Suppressor macrophage (primary cell): ENCODE measurements at places on chromosomes 11 and 22.

DNA sequence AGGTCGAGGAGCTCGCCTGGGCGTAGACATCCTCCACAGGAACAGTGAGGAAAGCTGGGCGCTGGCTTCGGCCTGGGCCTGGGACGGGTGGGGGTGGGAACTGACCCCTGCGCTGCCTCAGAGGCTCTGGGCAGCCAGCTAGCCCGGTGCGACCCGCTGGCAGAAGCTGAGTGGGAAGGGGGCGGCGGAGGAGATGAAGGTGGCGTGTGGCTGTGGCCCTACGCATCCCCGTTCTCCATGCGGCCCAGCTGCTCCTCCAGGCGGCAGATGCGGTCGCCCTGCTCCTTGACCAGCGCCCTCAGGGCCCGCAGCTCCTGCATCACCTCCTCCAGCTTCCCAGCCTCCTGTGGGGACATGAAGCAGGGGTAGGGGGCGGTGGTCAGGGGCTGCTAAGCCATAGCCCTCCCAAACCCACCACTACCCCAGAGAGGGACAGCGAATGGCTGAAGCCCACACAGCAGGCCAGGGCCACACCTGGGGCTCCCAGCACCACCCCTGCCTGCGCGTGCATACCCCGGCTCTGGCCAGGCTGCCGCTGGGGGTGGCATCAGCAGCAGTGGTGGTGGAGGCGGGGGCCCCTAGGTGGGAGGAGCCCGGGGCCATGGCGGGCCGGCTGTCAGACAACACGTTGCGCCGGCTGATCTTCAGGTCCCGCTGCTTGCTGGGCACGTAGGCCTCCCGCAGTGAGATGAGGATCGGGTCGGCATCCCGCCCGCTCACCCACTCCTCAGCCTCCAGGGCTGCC, 848 bp upstream of the PTPRCAP start:
- DNase-seq = no peak

DNA sequence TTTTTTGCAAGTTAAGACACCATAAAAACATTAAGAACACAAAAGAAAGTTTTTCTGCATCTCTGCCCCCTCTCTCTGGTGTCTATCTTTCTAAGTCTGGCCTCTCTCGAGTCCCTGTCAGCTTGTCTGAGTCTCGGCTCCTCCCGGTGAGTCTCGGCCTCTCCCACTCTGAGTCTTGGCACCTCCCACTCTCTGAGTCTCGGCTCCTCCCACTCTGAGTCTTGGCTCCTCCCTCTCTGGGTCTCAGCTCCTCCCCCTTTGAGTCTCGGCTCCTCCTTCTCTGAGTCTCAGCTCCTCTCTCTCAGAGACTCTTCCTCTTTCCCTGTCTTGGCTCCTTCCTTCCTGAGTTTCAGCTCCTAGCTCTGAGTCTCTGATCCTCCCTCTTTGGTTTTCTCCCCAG, 72.5 kb upstream of the AMPD3 start:
- no peak for DNase-seq

DNA sequence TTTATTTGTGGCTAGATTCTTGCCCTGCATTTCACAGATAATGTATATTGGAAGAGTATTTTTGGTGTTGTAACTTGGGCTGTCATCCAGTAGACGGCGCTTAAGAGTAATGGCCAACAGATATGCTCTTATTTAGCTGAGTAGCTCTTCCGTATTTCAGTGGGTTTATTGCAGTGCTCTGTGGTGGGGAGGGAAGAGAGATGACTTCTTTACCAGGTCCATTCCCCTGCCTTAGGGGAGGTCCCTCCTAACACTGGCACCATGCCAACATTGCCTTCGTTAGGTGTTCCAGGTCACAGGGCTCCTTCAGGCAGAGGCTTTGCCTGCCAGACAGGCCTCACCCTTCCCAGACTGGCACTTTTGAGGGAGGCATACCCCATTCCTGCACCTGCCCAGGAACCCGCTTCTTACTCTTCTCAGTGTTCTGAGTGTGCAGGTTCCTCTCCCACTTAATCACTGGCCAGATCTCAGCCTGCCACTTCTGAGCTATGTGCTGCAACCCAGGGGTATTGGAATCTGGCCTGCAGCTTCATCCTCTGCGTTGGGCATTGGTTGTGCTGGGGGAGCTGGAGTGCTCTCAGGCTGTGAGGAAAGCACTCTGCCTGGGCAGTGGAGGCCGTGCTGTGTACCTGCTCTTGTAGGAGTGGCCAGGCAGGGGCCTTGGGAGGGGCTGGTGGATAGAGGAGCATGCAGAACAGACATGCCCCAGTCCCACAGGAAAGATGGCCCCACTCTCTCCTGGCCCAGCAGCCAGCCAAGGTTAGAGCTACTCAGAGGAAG, 29.4 kb upstream of the SLN start:
- peak; percentile 71 for DNase-seq

DNA sequence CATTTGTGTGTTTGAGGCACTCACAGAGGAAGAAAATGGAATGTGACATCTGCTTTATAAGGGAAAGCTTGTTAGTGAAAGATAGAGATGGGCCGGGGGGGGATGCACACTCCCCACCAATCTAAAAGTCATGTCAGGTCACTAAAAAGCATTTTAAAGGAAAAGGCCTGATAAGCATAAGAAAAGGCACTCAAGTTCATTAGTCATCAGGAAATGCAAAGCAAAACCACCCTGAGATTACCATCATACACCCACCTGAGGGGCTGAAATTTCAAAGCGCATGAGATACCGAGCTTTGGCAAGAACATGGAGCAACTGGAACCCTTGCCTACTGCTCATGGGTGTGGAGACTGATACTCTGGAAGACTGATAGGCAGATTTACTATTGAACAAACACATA, 77.9 kb upstream of the ANO1 start:
- no peak for DNase-seq

DNA sequence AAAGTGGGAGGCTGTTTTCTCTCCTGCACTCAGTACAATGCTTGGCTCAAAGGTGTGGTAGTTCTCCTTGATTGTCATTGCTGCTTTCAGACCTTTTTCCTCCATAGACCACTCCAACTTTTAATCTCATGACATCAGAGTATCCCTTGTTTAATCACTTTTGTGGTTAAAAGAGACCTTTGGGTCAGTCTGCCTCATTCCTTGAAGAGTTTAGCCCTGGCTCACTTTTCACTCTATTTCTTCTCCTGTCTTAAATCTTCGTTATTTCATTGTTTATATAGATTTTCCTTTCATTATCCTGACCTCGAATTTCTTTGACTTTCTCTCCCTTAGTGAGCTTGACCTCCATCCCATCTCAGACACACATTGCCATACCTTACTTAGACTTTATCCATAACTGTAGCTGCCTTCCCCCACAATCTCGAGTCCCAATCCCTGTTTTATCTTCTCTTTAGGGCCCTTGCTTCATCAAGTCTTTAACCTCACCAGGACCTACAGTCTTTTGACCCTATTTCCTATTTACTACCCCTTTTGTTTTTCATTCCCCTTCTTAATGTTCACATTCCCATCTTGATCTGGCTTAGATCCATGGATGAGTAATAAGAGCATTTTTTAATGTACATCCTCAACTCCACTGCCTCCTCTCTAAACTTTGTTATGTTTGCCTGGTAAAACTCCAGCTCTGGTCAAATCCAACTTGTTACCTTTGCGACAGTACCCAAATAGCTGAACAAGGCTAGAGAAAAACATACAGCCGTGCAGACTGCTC, 9.5 kb downstream of the ATXN10 start:
- DNase-seq = no peak

- peak; percentile 88 for DNase-seq
Observed at GRCh38 chr11:62671608-62672389, at the start of the genes LBHD1 and UQCC3. TSS of gene LBHD1 (minus strand) at chr11:62672267. CDS start at chr11:62670031, 2,236 bp downstream. TSS of gene UQCC3 (plus strand) at chr11:62671673. CDS start at chr11:62671746, 73 bp downstream.

GRCh38 chr11:118924591-118925585, 838 bp downstream of the BCL9L start:
- peak; percentile 71 for DNase-seq

DNA sequence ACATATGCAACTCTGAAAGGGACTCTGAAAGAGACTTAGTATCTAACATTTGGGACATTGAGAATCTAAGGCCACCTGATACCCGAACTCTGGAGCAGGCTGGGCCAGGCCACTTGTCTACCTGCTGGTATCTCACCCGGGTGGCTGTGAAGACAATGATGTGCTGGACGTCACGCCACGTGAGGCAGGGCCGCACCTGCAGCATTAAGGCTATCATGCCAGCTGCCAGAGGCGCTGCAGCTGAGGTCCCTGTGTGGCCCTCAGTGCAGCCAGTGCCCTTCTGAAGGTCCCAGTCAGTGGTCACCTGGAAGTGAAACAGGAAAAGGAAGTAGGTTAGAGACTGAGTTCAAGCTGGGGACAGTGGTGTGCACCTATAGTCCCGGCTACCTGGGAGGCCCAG, 12.4 kb downstream of the PCSK7 start:
- no peak for DNase-seq

- DNase-seq = no peak
Observed at GRCh38 chr11:107501713-107502112, 44.1 kb upstream of the CWF19L2 start.

DNA sequence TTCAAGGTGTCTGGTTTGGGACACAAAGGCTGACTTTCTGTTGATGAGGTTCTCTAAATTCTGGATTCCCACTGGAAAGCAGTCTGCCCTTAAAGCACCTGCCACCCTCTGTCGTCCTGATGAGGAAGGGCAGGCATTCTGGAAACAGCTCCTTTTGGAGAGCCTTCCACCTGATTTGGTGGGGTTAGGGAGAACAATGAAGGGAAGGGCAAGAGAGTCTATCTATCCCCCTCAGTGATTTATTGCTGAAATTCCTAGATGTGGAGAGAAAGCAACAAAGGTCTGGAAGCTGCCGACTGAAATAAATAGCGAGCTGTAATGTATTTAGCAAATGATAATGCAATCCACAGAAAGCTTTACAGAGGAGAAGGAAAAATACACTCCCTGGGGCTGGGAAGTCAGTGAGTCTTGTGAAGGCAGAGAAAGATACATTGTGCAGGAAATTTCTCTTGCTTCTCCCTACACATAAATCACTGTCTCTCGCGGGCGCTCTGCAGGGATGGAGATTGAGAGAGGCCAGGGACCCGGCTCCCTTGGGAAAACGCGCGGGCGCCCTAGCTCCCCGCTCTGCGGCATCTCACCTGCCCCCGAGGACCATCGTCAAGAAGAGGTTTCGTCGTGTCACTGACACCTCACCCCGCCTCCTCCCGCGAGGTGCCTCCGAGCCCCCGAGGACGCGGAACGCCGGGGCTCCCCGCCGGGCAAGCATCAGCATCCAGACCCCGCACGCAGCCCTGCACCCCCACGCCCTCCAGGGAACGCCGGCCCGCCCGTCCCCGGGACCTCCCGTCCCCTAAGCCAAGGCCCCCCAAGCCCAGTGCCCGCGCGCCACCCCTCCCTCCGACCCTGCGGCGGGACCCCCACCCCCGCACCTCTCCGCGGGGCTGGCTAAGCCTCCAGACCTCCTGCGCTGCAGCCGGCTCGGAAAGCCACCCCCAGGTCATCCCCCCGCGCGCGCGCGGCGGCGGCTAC, 673 bp downstream of the CDON start:
- no peak for DNase-seq

- no peak for DNase-seq
Observed at GRCh38 chr11:95119361-95120060, 29.9 kb downstream of the ENDOD1 start.

DNA sequence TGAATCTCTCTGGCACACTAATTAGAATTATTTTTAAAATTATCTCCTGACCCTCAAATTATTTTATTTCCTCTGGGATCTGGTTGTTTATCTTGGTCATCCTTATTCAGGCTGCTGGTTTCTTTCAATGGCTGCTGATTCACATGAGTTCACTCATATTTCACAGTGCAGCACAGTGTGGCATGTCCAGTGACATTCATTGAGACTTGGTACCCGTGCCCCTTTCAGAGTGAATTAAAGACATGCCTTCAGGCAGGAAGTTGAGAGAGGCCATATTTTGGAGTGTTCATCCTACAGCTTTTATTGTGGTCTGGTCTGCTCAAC, 13.5 kb downstream of the DCPS start:
- DNase-seq = no peak

DNA sequence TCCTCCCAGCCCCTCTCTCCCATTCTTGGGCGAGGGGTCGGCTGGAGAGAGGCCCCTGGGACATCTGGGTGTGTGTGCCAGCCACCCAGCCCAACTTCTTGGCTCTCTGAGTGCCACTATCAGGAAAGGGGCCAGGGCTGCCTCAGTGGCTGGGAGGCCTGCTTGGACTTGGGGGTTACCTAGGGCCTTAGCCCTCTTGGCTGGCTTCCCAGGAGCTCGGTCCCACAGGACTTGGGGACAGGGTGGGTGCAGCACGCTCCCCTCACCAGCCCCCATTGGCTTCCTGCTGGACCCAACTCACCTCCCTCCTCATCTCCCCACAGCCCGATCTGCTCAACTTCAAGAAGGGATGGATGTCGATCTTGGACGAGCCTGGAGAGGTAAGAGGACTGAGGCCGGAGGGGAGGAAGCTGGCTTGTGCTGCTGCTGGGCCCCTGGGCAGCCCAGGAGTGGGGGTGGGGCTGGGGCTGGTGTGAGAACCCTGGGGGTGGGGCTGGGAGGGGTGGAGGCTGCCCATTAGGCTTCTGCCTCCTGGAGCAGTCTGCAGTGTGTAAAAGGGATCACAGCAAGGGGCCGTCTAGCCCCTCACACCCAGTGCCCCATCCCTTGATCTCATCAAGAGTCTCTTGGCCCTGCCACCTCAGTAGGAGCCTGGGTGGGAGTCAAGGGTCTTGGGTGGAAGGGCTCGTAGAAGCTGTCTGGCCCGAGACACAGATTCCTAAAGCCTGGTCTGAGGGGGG, 54.8 kb downstream of the TRIOBP start:
- DNase-seq = no peak

DNA sequence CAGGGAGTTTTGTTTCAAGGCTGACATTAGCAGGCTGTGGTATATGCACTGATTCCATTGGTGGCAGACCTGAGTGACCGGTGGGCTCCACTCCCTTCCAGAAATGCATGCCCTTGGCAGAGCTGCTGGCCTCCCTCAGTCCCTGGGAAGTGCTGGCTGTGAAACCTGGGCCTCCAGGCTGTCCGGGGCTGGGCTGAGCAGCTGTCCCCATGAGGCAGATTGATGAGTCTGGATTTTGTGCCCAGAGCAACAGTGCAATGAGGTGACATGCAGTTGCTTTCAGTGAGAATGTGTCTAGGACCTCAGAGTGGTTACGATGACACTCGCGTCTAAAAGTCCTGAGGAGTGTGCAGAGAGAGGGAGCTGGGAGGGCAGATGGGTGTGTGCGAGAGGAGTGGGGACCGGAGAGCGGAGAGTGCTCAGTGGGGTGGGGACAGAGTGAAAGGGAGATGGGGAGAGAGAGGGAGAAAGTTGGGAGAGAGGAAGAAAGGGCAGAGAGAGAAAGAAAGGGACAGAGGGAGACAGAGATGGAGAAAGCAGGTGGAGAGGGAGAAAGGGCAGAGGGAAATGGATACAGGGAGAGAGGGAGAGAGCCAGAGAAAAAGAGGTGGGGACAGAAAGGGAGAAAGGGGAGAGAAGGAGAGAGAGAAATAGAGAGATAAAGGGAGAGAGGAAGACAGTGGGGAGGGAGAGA, 978.3 kb downstream of the BRD1 start:
- DNase-seq = no peak

GRCh38 chr11:130583801-130584211, 135.4 kb downstream of the ADAMTS15 start:
- no peak for DNase-seq

- DNase-seq = no peak
Observed at GRCh38 chr11:78295991-78296930, 107.5 kb downstream of the USP35 start.
